ENCODE measurements at places on chromosomes 3 and 15.

GRCh38 chr15:22942877-22943276 lies 37.3 kb downstream of the CYFIP1 start:
- DNase-seq = no peak

DNA sequence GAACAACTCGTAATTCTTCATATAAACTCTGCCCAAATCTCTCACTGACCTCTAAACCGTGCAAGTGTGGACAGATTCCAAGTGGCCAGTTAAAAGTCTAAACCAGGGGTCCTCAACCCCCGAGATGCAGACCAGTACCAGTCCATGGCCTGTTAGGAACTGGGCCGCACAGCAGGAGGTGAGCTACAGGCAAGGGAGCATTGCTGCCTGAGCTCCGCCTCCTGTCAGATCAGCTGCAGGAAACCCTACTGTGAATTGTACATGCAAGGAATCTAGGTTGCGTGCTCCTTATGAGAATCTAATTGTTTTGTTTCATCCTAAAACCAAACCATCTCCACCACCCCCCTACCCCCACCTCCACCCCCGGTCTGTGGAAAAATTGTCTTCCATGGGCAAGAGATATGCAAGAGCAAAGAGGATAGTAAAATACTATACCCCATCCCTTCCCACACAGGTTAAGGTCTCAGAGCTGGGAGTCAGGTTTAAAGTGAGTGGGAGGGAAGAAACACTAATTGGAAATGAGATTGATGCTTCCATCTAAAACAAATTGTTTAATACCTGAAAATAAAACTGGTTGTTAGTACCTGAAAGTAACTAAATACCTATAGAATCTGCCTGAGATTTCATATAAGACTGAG lies 54.0 kb downstream of the POLQ start:
- no peak for DNase-seq

DNA sequence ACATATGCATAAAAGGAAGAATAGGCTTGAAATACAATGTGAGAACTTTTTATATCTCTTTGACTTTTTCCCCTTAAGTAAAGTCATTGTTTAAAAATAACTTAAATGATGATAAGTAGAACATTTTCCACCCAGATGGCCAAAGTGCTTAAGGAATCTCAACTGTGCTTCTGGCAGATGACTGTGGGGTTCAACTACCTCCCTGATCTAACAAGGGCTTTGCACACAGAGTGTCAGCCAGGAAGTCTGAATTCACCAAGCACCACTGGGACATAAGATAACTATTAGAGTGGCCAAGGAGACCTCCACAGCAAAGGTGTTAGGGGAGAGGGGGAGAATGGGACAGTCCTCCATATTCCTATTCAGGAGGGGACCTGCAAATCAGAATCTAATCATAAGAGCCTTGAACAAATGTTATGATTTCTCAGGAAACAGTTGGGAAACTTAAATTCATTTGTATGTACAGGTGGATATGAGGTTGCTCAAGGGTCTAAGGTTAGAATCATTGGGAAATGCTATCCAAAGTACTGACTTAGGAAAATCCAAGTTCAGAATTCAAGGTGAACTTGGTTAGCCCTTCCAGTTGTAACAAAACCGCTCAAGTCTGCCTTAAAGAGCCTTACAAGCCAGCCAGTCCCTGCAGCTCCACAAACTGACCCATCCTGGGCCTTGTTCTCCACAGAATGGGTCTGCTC lies at the start of gene FETUB:
TSS of gene FETUB (plus strand) at position 622 of the 695 bp plus-strand sequence. CDS start at position 684, 62 bp downstream.
- DNase-seq = no peak

DNA sequence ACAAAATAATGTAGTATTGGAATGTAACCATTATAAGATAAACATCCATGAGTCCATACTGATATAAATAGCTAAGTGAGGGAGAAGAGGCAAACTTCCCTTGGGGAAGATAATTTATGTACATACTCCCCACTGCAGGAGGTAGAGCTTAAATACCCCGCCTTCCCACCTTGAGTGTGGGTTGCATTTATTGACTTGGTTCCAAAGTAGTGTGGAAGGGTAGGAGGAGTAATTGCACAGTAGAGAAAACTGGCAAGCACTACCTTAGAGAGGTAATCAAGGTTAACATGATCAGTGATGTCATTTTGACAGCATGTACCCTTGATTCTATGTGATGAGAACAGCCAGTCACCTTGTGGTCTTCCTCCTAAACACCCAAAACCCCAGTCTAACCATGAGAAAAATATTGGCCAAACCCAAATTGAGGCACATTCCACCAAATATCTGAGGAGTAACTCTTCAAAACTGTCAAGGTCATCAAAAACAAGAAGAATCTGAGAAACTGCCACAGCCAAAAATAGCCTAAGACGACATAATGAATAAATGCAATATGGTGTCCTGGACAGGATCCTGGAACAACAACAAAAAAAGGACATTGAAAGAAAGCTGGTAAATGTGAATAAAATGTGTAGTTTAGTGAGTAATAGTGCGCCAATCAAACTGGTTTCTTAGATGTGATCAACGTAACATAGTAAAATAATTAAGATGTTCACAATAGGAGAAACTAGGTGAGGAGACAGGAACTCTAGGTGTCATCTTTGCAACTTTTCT lies 774 bp upstream of the CNOT10 start:
- no peak for DNase-seq

GRCh38 chr15:60795471-60795870 lies 316.5 kb upstream of the ICE2 start:
- DNase-seq = no peak

- no peak for DNase-seq
Observed at GRCh38 chr3:90005281-90005847, 897.9 kb downstream of the EPHA3 start.

GRCh38 chr3:127391436-127392155 lies 103.8 kb upstream of the PRR20G start:
- no peak for DNase-seq

- DNase-seq = no peak
Observed at GRCh38 chr3:100899440-100900091, 93.7 kb downstream of the ABI3BP start.

- DNase-seq = no peak
Observed at GRCh38 chr15:63938486-63939061, 104.8 kb upstream of the HERC1 start.

GRCh38 chr3:138984816-138985215 lies 21.3 kb downstream of the PRR23A start:
- no peak for DNase-seq

DNA sequence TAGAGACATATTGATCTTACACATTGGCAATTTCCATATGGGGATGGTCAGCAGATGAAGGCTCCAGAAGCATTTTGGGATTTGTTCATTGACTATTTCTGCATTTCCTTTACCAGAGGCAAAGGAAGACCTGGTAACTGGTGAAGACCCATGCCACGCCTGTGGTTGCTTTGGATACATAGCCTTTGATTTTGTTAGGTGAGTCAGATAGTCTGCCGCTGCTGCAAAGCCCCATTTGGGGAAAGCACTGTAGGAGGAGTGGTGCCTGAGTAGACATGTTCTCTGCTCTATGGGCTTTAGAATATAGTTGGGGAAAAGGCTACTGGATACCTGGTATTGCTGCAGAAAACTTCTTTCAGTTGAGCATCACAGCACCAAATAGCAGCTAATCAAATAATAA lies 56.8 kb downstream of the TFG start:
- DNase-seq = no peak

GRCh38 chr3:128278761-128279600 lies 125.7 kb downstream of the EEFSEC start:
- no peak for DNase-seq

- no peak for DNase-seq
Observed at GRCh38 chr15:85063088-85063487, 81.4 kb downstream of the PDE8A start.

DNA sequence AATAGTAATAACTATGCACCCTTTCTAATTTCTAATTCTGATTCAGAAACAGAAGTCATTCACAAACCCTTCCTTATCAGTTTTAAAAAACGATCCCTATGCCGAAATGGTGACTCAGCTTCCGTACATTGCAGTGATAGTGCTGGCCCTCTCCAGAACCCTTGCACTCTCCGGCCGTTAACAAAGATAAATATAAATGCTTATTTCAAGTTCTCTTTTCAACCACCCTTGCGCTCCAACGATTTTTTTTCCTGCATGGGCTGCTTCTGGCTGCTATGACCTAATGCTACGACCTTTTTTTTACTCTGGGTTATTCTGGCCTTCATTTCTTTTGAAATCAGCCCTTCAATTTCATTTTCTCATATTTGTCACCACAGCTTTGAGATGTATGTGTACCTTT lies 646.2 kb downstream of the NTRK3 start:
- DNase-seq = no peak

GRCh38 chr3:132694991-132695390 lies 27.2 kb downstream of the NPHP3 start:
- DNase-seq = no peak

DNA sequence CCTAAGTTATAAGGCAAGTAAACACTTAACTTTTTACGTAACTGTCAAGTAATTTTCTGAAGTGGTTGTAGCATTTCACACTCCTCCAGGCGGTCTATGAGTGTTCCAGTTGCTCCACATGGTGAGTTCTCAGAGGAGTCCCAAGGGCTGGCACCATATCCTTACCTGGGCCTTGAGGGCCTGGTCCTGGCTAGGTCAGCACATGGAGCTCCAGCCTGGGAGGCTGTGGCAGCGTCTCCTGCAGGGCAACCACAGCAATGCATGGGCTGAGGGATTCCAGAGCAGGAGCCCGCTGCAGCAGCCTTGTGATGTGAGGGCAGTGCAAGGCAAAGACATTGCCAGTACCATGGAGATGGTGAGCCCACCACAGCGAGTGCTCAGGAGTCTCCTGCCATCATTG lies 32.2 kb upstream of the LYZL4 start:
- no peak for DNase-seq

- DNase-seq = no peak
Observed at GRCh38 chr3:185210621-185211142, 43.2 kb downstream of the EHHADH start.

DNA sequence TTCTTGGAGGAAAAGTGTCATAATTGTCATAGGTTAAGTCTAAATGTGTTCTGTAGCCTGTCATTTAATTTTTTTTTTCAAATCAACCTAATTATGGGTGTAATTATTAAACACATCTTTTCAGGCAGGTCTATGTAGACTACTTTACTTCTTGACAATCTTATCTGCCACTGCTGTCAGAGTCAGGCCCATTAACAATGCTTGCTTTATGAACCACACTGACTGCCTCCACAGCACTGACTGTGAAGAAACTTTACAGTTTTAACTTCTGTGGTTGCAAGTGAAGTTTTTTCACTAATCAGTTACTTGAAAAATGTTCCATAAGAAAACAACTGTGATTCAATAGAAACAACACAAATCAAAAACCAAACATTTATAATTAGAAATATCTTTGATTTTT lies 407.8 kb downstream of the PLCL2 start:
- no peak for DNase-seq

DNA sequence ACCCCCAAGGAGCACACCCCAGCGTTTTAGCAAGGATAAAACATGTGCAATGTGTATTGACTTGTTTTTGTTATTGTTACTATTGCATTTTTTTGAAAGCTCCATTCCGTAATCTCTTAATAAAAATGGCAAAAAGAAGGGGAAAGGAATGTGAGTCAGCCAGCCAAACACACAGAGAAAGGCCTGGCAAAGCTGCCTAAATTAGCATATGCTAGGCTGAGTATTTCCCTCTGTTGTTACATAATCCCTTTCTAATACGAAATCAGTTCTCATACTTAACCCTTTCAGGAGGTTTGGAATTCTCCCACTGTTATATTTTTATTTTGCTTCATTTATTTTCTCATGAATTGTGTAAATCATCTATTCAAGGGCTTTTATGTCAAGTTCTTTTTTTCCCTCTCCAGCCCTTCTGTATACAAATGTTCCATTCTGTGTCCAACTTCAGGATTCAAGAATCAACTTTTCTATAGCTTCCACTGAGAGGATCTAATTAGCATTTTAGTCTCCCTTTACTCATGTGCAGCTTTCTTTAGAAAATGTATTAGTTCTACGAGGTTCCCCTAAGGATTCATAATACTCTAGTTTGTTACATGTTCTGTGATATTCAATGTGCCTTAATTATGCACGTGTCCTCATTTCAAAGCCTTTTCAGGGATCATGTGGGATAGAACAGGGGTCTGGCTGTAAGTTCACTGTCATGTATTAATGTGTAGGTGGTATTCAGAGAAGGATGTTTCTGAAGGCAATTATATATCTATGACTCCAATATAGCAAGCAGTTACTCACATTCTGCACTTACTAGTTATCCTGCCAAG lies 9.2 kb downstream of the CADM2 start:
- DNase-seq = no peak

DNA sequence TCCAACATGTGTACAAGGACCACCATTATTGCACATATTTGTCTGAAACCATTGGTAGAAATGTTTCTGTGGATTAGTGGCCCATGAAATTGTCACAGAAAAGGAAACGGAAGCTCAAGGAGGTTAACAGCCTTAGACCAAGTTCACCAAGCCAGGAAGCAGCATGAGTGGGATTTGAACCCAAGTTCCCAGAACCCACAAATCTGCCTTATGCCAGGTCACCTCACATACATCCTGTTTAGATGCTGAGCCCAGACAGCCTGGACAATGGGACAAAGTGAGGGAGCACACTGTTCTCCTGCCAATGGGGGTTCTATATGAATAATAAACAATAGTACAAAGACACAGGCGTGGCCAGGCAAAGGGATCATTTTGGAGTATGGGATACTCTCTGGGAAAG lies 59.6 kb upstream of the CA12 start:
- no peak for DNase-seq

DNA sequence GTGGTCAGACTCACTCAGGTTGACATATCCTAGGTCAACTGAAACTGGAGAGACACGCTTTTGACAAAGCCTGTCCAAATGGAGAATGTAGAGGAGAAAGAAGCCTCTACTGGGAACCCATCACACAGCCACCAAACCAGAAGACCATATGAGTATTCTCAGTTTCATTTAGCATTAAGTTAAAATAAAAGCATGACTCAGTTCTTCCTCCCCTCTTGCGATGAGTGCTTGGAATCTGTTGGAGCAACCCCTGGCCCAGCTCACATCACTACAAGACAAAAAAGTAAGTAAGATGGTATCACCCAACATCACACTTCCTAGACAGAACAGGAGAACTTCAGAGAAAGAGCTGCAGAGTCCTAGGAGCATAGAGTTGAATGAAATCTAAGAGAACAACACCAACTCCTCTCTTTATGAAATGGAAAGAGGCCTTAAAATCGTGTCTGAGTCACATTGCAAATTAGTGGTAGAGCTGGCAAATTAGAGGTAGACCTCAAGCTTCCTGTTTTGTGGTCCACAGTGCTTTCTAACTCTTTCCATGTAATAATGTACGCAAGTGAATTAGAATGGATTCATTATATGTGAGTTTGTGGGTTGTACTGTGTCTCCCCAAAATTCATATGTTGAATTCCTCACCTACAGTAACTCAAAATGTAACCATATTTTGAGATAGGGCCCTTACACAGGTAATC lies 51.2 kb downstream of the FGF12 start:
- DNase-seq = no peak

- DNase-seq = no peak
Observed at GRCh38 chr3:152524198-152525140, 255.7 kb downstream of the MBNL1 start.
